Activated T-cell treated with anti-CD3 and anti-CD28 coated beads for 1 hour (primary cell): ENCODE measurements at places on chromosomes 3 and 15.

DNA sequence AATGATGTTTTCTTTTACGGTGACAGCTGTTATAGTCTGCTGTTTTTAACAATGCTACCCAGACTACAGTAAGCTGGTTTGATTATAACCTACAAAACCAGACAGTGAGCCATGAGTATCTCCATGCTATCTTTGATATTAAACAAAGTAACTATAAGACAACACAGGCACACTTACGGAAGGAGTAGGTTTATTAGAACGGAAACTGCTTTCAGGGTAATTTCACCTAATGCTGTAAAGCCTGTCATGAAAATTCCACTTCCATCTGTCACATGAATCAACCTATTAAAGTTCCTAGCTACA, 33.0 kb downstream of the VPS13C start:
- no peak for DNase-seq

DNA sequence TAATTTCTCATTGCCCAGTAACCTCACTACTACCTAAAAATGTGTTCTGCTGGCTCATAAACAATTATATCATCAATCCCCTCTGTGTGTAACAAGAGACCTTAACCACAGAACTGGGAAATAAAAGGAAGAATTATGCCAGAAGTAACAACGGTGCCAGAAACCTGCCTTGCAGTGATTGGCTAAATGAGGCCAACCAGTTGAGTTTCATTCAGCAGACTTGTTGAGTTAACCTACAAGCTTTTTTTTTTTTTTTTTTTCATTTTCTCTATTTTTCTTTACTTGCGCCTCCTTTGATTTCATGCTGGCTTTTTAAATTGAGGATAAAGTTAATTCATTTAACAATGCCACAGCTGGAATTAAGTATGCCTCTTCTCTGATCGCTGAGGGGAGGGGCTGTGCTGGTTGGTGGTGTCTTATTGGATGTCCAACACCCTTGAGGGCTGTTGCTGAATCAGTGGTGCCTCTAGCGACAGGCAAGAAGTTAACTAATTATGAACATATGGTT, 30.0 kb upstream of the GMNC start:
- no peak for DNase-seq

DNA sequence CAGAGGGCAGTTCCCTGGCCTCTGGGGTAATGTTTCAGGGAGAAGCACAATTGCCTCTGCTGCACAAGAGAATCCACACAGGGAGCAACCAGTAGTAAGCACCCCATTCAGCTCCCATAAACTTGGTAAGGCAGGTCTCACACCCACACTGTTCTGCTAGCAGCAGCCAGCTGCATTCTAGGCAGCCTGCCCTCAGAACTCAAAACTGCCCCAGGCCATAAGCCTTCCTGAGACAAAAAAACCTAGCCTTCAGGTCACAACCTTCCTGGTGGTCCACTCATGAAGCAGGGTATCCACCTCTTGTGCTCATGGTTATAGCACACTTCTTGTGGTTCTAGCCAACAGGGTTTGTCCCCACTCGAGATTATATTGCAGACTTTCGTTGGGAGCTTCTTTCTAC, 33.7 kb upstream of the ABI3BP start:
- no peak for DNase-seq

DNA sequence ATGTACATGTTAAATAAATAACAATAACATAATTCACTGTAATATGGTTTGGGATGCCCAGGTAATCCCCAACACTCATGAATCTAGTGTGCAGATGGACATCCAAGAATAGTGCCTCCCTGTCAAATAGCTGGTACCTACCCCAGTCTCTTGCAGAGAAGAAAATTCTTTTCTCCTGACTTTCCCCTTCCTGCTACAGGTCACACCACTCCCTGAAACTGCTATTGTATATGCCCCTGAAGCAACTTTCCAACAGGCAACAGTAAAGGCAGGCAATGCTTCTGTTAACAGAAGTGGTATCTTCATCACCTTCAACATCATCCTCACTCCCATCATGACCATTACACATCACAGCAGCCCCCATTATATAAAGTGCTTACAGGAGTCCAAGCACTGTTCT, 431.6 kb downstream of the MAGI1 start:
- no peak for DNase-seq

DNA sequence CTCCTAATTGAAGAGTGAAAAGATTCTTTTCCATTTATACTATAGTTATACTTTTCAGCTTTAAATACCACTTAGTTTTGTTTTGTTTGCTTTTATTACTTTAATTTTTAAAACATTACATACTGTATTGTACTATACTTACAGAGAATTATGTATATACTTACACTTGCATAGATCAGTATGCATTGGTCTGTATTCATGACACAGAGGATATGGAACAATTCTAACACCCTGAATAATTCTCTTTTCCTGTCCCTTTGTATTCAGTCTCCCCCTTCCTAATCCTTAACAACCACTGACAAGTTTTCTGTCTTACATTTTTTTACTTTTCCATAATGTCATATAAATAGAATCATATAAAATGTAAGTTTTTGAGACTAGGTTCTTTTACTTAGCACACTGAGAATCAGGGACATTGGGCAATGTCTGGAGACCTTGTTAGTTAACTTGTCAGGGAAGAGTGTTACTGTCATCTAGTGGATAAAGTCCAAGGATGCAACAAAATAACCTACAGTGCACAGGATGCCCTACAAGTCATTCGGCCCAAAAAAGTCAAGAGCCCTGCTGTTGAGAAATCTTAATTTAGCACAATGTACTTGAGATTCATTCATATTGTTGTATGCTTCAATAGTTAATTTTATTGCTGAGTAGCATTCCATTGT, 95.7 kb upstream of the MCTP2 start:
- DNase-seq: no peak

GRCh38 chr3:149936812-149937230, 33.9 kb downstream of the PFN2 start:
- peak; percentile 13 for DNase-seq

GRCh38 chr3:57048728-57049127, 11.7 kb upstream of the SPATA12 start:
- no peak for DNase-seq
